ENCODE measurements at places on chromosomes 5 and 9. TPM values are rescaled to one million over a fixed set of nuclear protein-coding genes. Genes with fewer than 3 reads are reported as not detected.

ADGRD2 gene
- not detected for total RNA-seq

DHX29 gene
- total RNA-seq, result 38.5 TPM

NOXA1 gene
- total RNA-seq, result not detected

F2RL1 gene
- 24.3 TPM for total RNA-seq

CENPK gene
- total RNA-seq, result 9.0 TPM

BARHL1 gene
- total RNA-seq, result not detected

SLC36A3 gene
- total RNA-seq, result not detected

LAMC3 gene
- total RNA-seq, result under 0.01 TPM

MYMK gene
- not detected for total RNA-seq

TTC16 gene
- under 0.01 TPM for total RNA-seq

C5orf63 gene
- total RNA-seq, result 1.7 TPM

HACD4 gene
- 3.5 TPM for total RNA-seq

SRD5A1 gene
- total RNA-seq, result 7.6 TPM

IL13 gene
- total RNA-seq, result not detected
